ENCODE measurements at places on chromosomes 7 and 10.

DNA sequence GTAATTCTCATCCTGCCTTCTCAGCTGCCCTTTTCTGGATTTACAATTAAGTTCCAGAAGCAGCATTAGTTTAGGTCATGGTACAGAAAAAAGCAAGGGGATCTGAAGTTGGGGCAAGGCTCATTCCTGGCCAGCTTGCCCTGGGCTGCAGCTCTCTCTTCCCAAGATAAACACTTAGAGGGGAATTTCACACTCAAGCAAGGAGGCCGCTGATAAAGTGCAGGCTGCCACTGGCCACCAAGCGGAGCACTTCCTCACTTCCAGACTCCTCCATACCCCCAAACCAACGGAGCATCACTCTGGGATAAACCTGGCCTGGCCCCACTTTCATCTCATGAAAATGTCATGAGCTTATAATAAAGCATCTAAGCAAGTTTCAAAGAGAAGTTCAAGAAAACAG is 445.5 kb upstream of the MKI67 start:
- DNase-seq, result no peak

GRCh38 chr7:100472854-100473499 is 6.0 kb downstream of the TSC22D4 start:
- DNase-seq, result no peak

- no peak for DNase-seq
Observed at GRCh38 chr7:90582164-90582563, 14.0 kb upstream of the CDK14 start.

DNA sequence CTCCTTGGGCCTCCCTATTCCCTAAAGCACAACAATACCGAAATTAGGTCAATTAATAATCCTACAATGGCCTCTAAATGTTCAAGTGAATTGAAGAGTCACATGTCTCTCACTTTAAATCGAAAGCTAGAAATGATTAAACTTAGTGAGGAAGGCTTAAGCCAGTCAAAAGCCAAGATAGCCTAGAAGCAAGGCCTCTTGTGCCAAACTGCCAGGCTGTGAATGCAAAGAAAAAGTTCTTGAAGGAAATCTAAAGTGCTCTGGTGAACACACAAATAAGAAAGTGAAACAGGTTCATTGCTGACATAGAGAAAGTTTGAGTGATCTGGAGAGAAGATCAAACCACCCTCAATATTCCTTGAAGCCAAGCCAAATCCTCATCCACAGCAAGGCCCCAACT is 57.2 kb downstream of the SLC29A4 start:
- no peak for DNase-seq

GRCh38 chr10:83167081-83167480 is 972.2 kb upstream of the GHITM start:
- DNase-seq, result no peak

DNA sequence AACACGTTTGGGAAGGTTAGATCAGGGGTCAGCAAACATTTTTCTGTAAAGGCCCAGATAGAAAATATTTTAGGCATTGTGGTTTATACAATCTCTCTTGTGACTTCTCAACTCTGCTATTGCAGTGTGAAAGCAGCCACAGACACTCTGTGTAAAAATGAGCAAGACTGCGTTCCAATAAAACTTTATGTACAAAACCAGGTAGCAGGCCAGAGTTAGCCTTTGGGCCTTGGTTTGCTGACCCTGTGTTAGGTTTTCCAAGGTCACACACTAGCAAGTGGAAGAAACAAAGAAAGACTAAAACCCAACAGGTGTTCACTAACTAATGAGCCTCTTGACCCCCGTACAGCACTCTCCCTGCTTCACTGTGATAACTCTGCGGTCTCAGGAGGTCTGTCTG is 14.9 kb upstream of the PAXIP1 start:
- no peak for DNase-seq

DNA sequence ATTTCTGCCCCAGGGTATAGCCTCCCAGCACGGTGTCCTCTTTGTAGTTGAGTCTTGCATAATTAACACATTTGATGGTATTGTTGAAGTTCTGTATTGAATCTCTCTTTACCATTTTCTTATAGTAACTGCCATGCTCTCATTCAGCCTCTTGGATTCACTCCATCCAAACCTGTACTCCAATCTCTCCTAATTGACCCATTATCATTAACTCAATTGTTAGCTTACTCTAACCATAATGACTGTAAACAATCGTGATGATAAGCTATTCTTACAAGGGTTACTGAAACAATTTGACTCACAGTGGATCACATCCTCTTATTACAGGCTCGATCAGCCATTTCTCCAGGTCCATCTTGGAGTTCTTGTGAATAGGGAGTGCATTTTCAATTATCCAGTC is 191.9 kb upstream of the AGK start:
- no peak for DNase-seq

- DNase-seq, result no peak
Observed at GRCh38 chr7:102253066-102253972, 33.3 kb upstream of the SH2B2 start.

GRCh38 chr7:131724776-131725345 is 168.4 kb upstream of the PODXL start:
- no peak for DNase-seq

GRCh38 chr7:55178863-55179773 is 160.3 kb downstream of the EGFR start:
- DNase-seq, result no peak

GRCh38 chr7:5143106-5143505 is 46.9 kb upstream of the WIPI2 start:
- DNase-seq, result no peak

GRCh38 chr10:35735412-35735811 is 93.3 kb upstream of the FZD8 start:
- DNase-seq, result no peak

DNA sequence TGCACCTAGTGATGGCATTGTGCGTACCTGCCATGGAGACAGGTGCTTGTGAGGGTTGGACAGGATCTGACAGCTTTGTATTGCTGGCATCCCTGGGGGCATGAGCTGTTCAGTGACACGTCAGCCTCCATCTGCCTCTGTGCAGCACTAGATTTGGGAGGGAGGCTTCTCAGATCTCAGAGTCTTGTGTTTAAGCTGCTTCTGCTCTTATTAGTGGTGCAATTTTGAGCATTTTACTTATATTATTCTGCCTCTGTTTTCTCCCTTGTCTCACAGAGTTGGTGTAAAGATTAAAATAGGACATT is 5.1 kb downstream of the ARHGAP22 start:
- DNase-seq, result peak; percentile 25

DNA sequence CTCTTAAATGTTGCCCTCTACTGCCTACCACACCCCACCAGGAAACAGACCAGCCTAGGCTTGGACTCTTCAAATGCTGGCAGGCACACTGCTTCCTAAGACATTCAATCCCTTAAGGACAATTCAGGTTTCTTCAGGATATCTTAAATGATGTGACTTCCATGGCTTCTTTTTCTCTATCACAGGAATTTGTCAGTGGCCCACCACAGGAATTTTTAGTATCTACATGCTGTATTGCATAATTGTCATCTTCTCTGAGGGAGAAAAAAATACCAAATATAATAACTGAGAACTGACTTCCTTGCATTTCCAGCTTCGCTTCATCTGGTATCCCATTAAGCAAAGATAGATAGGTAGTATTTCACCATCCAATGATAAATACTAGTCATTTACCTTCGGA is 129.3 kb downstream of the WNT2 start:
- no peak for DNase-seq

- no peak for DNase-seq
Observed at GRCh38 chr10:5534880-5535856, 10.4 kb downstream of the CALML3 start.

DNA sequence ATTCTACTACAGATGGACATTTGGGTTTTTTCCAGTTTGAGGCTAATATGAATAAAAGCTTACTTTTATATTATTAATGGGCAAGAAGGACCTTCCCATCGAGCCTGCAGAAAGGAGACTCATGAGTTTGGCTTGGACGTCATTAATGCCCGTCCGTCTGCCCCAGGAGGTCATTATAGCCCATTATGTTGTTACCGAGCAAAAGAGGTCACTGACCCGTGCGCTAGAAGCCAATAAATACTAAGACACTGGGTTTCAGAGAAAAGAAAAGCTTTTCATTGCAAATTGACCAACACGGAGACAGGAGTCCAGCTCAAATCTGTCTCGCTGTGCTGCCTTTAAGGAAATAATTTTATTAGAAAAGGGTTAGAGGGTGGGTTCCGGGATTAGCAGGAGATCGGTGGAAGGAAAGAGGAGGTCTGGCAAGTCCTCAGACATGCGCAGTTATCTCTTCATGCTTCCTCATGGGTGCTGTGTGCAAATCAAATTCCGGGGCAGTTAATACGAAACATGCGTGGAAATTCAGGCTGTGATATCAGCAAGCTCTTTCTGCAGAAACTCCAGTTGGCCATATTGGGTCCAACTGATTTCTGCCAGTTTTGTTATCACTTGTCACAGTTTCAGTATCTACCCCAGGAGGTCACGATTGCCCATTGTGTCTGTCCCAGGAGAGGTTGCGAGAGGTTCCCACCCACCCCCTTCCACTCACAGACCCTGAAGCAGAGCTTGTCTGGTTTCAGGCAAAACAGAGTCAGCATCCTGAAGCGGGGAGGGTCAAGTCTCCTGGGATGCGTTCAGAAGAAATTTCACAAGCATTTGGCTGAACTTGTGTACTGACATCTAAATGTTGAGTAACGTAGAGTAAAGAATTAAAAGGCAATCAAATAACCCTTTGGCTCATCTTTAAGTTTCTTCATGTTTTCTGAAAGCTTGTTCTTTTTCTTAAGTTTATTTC is 1.1 kb upstream of the GALNTL5 start:
- DNase-seq, result no peak

DNA sequence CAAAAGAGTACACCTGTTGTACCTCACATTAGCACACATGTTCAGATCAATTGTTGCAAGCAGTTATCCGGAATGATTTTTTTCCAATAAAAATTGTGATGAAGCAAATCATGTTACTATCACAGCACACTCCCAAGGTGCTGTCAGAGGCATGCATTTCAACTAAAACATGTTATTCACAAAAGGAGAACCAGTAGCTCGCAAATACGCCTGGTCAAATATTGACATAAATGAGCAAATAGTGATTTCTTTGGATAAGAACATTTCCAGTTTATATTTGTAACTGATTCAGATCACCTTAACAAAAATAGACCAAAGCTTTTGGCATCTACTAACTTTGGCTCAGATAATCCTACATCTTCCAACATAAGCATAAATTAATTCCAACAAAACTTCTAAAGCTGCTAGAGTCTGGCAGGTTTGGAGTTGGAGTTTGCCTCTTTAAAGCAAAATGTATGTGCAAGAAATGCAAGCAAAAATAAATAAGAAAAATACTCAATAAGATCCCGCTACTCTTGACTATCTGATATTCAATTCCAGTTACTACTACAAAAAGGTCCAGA is 208.0 kb downstream of the SFMBT2 start:
- no peak for DNase-seq

- no peak for DNase-seq
Observed at GRCh38 chr7:32587411-32587948, 92.2 kb downstream of the AVL9 start.

GRCh38 chr7:129949292-129950133 is 3.2 kb downstream of the UBE2H start:
- no peak for DNase-seq

DNA sequence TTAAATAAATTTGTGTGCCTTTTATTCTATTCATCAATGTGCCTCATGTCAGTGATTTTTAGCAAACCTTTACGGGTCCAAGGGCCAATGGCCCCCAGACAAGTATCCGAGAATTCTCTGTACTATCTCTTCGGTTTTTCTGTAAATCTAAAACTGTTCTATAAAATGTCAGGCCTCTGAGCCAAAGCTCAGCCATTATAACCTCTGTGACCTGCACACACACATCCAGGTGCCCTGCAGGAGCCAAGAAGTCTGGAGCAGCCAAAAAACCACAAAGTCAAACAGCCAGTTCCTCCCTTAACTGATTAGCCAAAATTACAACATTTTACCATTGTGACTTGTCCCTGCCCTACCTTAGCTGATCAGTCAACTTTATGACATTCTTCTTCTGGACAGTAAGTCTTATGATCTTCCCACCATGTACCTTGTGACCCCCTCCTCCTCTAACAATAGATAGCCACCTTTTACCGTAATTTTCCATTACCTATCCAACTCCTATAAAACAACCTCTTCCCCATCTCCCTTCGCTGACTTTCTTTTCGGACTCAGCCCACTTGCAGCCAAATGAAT is 363.8 kb downstream of the SEMA3D start:
- DNase-seq, result no peak

DNA sequence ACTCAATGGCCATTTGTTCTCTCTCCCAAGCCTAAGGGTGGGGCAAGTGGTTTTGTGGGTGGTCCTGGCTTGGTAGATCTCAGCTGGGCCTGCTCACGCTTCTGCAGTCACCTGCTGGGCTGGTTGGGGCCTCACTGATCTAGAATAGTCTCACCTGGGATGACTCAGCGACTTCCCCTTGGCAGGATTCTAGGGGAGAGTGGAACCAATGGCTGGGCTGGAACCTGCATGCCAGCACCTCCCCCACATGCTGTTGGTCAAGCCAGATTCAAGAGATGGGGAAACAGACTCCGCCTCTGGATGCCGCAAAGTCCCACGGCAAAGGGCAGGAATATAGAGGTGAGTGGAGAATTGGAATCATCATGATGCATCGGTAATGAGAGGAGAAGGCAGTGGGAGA is 292.9 kb upstream of the NPVF start:
- no peak for DNase-seq

DNA sequence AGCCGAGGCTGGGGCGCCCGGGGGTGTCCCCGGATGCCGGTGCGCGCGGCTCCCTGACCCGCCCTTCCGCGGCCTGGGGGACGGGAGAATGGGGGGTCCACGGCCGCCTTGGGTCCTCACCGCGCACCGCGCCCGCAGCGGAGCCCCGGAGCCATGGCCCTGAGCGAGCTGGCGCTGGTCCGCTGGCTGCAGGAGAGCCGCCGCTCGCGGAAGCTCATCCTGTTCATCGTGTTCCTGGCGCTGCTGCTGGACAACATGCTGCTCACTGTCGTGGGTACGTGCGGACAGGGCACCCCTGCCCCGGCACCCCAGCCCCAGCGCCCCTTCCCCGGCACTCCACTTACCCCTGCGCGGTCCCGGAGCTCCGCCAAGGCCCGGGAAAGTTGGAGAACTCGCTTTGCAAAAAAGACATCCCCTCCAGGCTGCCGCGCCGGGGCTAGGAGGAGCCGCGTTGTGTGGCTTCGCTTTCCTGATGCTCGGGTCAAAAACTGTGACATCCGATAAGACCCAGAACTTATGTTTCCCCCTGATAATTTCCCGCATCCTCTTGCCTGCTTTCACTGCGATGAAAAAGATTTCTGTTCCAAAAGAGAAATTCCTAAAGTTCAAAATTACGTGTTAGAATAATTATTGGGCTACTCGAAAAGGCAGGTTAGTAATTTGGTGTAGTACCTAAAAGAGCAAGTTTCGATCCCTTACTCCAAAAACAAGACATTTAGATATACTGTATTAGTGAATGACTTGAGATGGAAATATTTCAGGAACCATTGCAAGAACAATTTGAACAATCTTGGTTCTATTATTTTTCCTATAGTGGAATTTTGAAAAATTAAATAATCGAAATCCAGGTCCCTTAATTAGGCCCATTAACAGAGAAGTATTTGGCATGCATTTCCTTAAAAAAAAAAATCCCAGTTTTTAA is 888 bp downstream of the SLC18A2 start:
- no peak for DNase-seq
